ENCODE measurements at places on chromosomes 5 and 9.
A peak's percentile ranks its signal among the peaks of the same experiment; 100 is the strongest.

DNA sequence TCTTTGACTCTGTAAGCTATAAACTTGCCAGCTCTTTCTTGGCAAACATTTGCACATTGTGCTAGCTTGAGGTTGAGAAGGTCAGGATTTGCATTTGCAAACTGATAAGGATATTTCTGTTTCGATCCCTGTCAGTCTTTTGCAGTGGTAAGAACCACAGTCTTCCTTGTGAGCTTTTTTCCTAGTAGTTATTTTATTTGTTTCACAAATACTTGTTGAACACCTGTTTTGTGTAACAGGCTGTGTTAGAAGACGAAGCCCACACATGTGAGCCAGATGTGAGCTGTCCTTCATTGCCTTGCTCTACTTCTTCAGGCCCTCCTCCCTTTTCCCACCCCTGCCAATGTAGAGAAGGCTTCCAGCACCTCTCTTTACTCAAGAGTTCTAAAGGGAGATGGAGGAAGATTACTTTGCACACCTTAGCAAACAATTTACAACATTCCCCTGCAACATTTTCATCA, 327.0 kb upstream of the KLF4 start:
- no peak for DNase-seq

DNA sequence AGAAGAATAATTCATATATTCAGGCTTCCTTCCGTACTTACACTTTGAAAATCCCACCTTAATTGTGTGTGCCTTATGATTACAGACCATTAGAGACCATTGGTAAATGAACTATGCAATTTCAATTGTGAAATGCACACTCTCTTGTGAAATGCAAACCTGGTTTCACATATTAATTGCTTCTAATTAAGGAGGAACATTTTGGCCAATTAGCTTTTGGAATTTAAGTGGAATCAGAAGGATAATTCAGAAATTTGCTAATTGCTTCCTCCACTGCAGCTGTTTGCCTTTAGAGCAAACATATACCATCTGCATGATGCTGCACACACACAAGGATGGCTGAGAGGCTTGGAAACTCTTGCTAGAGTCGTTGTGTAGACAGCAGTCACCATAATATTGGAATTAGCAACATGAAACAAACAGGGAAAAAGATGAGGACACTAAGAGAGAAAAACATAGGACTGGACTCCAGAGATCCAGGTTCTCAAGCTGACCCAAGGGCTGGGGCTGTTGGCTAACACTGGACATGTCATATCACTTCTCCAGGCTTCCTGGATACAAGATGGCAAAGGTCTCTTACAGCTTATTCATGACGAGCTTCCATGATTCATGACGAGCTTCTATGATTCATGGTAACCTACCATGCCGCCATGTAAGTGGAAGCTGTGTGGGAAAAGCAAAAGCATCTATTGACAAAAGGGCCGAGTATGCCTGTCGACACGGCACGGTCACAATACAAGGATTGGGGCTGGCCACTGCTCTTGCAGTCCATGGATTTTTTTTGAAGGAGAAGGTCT, 78.0 kb downstream of the PTCH1 start:
- DNase-seq = no peak

DNA sequence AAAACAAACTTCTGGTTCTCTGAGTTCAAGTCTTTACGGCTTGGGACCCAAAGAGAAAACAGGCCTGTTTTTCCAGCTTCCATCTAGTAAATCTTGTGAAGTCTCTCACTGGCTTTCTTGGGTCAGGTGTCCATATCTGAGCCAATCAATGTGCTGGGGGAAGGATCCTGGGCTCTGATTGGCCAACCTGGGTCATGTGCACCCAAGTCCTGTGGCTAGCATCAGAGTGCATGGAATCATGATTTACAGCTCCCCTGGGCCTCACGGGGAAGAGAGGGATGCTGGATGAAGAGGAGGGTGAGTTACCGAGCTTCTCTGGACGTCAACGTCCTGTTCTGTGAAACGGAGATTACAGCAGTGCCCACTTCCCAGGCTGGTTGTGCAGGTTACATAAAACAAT, 19.4 kb downstream of the CXCL14 start:
- no peak for DNase-seq

GRCh38 chr9:130078547-130078946, 24.8 kb downstream of the GPR107 start:
- DNase-seq = no peak

DNA sequence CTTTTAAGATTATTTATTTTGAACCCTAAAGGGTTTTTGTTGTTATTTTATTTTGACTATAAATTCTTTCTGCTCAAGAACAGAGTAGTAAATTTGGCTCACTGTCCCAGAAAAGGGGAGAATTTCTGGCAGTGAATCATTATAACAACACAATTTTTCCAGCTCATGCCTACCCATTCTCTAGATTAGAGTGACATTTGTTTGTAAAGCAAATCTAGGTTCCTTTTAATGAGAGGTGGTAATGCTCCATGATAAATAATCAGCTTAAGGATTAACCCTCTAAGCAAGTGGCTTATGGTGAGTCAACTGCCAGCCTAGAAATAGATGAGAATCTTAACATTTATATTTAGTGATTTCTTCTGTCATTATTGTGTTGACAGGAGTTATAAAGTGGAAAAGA, 409.2 kb downstream of the NFIB start:
- no peak for DNase-seq

GRCh38 chr5:61467766-61468482, 135.9 kb downstream of the ZSWIM6 start:
- DNase-seq = no peak

GRCh38 chr5:107557051-107557658, 113.6 kb downstream of the EFNA5 start:
- no peak for DNase-seq

- no peak for DNase-seq
Measured at GRCh38 chr9:27367921-27368315, 71.0 kb upstream of the EQTN start.

- DNase-seq = no peak
Measured at GRCh38 chr9:119004618-119004990, 364.6 kb downstream of the BRINP1 start.

- no peak for DNase-seq
Measured at GRCh38 chr9:3007326-3007725, 163.4 kb upstream of the PUM3 start.

DNA sequence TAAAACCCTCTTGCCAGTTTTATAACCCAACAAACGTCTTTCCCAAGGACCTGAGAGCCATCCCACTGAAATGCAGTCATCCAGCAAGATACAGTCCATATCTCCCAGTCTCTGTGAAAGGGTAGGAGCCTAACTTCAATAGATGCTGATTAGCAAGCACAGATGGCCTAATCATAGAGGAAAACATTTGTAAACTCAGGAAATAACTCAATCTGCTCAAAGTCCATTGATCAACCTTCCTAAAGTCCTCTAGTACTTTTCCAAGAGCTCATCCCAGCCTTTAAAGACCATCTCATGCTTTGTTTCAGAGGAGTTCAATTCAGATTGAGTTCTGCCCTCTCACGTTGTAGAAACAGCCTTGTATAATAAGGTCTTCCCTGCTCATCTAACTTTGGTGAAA, 324.2 kb downstream of the MRPS30 start:
- no peak for DNase-seq

DNA sequence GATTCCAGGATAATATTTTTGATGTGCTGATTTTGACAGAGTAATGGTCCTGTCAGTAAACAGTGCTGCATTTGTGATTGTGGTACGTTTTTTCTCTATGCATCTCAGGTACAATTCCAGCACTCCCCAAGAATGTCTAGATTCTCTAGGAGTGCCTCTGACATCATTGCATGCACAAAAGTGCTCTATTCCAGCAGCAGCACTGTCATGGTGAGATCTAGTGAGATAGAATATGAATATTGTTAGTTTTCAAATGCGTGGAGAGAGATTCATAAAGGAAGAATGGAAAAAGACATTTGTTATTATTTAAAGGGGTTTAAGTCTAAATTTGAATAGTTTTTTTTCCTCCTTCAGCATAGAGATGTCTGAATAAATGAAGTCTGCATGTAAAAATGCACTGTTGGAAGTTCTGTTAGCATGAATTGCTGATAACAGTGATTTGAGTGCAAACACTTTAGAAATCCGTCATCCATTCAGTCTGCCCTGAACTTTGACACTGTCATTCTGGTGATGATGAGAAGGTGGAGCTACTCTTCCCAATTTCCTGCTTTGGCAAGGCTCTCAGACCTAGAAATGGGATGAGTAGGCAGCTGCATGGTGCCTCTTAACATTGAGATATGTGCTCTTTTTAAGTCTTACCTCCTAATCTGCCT, 84.6 kb downstream of the GAPVD1 start:
- DNase-seq = no peak

GRCh38 chr9:70053864-70054263, 10.2 kb downstream of the MAMDC2 start:
- DNase-seq = no peak

GRCh38 chr9:136485049-136486045, 2.5 kb upstream of the SEC16A start:
- DNase-seq = peak; percentile 76

DNA sequence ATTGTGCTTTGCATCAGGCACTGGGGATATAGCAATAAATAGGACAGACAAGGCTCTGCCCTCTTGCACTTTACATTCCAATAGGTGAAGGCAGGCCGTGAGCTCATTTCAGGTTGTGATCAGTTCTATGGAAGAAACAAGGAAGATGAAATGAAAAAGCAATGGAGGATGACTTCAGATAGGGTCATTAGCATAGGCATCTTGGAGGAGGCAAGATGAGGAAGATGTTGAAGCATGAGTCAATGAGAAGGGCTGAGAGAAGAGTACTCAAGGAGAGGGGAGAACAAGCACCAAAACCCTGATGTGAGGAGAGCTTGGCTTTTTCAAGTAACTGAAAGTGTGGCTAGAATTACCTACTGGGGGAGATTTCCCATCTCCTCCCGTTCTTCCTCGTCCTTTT, 5.0 kb upstream of the SPARC start:
- no peak for DNase-seq

DNA sequence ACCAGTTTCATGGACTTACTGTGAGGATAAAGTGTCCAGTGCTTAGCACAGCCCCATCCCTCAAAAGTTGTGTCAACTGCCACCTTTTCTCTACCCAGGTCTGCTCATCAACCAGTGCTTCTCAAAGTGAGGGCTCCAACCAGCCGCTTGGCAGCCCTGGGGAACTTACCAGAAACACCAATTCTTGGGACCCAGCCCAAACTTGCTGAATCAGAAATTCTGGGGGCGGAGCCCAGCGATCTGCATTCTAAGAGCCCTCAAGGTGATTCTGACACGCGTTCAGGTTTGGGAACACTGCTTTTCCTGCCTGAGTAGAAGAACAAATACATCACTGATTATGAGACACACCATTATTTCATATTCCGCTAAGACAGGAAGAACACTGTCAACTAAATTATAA, 132.0 kb downstream of the NSG2 start:
- DNase-seq = no peak

DNA sequence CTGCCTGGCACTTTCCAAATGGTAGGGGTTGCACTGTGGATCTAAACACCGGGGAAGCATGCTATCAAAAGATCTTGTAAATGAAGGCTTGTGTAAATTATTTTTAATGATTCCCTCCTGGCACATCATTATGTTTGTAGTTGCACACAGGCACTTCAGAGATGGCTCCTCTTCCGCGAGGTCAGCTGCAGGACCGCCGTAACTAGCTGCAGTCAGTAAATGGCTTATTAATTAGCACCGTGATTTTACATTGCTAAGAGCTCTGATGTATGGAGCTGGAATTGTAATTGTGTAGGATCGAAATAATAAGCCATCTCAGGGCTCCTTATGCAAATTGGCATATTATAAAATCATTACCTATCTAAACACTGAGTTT, 397.6 kb upstream of the IRX1 start:
- DNase-seq = no peak

DNA sequence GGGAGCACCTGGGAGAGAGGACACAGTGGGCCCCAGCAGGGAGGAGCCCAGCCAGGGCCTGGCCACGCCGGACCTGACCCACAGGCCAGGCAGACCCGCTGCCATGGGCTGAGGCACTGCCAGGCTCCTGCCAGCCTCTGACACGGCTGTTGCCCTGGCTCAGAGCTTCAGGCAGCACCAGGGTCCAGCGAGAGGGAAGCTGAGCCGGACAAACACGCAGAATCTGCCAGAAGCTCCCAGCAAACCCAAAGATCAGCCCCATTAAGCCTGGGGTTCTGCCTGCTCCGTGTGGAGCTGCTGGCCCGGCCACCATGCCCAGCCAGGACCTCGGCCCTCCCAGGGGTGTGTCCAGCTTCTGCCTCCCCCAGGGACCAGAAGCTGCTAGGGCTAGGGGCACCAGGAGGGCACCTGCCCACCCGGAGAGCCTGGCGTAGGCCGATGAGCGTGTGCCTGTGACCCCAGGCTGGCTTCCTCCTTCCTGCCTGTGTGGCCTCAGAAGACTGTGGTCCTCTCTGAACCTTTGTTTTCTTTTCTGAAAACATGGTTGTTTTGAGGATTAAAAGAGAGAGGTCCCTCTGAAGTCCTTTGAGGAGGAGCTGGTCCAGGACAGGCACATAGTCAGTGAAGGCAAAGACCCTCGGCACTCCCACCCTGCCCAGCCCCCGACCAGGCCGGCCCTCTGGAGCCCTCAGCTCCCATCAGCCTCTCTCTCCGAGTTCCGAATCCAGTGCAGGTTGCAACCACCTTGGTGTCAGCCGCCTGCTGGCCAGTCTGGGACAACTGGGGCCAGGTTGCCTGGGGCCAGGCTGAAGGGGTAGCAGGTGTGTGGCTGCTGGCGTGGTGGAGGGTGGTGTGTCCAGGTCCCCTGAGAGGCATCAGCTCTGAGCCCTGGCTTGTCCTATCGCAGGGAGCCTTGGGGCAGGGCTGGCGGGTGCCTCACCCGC, 39.6 kb downstream of the KCNT1 start:
- no peak for DNase-seq

- DNase-seq = no peak
Measured at GRCh38 chr5:173950829-173951228, 38.1 kb upstream of the C5orf47 start.

DNA sequence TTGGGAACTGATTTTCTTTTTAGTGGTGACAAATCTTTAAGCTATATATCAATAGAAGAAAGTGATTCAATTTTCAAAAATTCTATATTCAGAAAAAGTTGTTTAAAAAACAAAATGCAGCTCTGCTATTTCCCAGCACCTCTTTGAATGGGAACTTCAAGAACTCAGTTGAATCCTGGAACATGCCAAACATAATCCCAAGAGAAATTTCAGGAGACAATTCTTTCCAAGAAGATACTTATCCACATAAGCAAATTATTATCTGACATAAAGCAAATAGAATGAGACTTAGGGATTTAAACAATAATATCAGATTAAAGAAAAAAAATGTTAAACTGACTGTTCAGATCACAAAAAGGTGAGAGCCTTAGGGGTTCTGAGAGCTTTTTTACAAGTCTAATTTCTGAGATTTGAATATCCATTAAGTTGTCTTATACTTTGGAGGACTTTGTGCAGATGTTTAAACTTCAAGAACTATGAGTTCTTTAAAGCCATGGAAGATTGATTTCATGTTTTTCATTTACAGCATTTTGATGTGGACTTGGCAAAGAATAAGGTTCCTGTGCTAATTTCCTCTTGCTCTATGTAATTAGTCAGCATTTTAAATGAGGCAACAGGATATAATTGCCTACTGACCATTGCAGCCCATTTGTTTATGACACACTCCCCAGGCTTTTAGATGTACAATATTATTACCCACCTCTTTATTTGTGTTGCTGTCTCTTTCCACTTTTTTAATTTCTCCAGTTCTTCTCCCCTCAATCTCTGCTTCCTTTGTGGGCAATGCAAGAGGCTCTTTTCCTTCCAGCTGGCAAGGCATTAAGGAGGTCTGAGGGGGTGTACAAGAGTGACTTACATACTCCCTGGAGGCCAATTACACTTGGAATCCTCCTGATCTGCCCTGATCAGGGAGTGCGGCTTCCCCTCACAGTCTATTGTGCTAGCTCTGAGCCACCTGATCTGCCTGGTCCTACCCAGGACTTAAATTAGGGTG, 419.1 kb downstream of the NR2F1-AS1 start:
- no peak for DNase-seq

- DNase-seq = no peak
Measured at GRCh38 chr5:22850981-22851380, 2.2 kb downstream of the CDH12 start.

All from activated CD8-positive, alpha-beta memory T cell treated with anti-CD3 and anti-CD28 coated beads for 1 hour (primary cell).